Caki2 (cell line): ENCODE measurements at places on chromosomes 4 and X.
A peak's percentile ranks its signal among the peaks of the same experiment; 100 is the strongest.

GRCh38 chr4:84967243-84967690 lies 777 bp upstream of the WDFY3 start:
- no peak for DNase-seq

- DNase-seq, result no peak
Observed at GRCh38 chr4:94395562-94395961, 52.9 kb upstream of the HPGDS start.

DNA sequence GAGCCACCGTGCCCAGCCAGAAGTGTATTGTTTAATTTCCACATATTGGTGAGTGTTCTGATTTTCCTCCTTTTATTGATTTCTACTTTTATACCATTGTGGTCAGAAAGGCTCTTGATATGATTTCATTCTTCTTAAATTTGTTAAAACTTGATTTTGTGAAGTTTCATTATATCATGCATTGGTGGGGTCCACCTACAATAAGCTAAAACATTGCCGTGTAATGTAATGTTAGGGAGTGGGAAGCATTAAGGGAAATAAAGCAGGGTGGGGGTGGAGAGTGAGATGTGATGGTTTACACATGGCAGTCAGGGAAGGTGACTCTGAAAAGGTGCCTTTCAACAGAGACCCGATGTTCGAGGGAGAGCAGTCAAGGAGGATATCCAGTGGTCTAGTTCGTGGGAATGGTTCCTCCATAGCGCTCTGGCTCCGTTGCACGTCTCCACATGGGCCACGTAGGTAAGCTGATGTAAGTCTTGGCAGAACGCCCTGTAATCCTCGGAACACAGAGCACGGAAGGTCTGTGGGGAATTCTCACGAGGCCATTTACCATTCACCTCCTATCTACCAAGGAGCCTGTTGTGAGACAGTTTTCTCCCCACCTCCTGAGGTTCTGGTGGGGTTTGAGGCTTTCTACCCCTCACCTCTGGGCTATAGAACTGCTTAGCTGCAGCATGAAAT lies 7.7 kb upstream of the WDR13 start:
- DNase-seq, result no peak

DNA sequence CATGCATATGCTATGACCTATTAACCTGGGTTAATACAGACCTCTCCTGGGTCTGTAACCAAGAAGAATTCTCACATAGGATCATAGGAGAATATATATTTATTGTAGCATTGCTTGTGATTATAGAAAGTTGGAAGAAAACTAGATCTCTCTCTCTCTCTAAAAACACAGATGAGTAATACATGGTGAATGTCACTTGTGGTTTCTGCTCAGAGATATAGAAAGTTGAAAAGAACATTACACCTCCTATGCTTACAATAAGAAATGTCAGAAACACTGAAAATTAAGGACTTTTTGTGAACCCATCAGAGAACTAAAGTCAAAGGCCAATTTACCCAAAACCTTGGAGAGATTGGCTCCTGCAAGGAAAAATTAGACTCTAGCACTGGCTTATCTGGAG lies 1389.5 kb downstream of the FAM133A start:
- no peak for DNase-seq

- DNase-seq, result no peak
Observed at GRCh38 chr4:53804719-53805118, 213.4 kb upstream of the LNX1 start.

GRCh38 chrX:20362268-20363267 lies 95.9 kb upstream of the RPS6KA3 start:
- peak; percentile 76 for DNase-seq

DNA sequence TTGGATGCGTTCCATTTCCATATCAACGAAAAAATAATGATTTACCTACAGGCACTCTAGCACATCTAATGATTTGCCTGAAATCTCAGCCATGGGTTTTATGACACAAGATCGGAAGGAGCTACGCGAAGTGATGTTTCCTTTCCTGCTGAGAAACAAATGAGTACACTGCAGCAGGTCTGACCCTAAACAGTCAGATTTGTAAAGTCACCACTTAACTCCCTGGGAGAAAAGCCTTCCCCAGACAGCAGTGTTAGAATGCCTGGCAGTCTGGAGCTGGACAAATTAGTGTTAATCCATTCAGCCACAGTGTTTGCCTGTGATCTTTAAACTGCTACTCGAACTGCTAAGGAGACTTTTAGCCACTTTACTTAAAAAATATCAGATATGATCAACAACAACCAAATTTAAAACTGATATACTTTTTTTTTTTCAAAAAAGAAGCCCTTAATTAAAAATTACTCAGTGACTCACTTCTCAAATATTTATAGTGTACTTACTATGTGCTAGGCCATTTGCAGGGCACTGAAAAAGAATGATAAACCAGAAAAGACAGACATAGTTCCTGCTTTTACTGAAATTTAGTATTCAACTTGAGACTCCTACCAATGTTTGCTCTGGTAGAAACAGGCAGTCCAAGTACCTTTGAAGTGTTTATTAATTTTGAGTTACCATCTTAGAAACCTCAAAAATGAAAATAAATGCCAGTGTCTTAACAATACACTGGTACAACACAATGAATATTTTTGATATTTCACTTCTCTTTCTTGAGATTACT lies 104.5 kb downstream of the SHISA3 start:
- DNase-seq, result peak; percentile 10

- DNase-seq, result no peak
Observed at GRCh38 chr4:5144384-5144783, 93.1 kb downstream of the STK32B start.

DNA sequence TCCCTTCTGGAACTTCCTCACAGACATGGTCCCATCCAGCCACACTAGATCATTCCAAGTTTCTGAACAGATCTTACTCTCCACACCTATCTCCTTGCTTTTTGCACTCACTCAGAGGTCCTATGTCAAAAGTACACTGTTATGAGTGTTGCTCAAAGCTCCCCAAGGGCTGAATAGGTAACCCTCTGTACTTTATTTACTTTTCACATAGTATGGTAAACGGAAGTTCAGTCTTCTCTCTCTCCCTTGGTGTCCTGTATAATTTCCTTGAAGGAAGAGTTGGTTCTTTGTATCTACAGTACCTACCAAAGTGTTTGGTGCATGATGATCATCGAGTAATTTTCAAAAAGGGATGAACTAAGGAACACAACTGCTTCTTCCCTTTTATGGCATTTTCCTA lies 74.4 kb downstream of the ARHGEF38 start:
- DNase-seq, result no peak

DNA sequence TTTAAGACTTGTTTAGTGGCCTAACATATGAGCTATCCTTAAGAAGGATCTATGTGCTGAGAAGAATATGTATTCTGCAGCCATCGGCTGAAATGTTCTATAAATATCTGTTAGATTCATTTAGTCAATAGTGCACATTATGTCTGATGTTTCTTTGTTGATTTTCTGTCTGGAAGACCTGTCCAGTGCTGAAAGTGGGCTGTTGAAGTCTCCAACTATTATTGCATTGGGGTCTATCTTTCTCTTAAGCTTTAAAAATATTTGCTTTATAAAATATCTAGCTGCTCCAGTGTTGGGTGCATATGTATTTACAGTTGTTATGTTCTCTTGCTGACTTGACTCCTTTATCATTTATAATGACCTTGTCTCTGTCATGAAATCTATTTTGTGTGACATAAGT lies 9.4 kb upstream of the BLTP1 start:
- no peak for DNase-seq

- no peak for DNase-seq
Observed at GRCh38 chr4:26830033-26830432, 30.6 kb upstream of the STIM2 start.

DNA sequence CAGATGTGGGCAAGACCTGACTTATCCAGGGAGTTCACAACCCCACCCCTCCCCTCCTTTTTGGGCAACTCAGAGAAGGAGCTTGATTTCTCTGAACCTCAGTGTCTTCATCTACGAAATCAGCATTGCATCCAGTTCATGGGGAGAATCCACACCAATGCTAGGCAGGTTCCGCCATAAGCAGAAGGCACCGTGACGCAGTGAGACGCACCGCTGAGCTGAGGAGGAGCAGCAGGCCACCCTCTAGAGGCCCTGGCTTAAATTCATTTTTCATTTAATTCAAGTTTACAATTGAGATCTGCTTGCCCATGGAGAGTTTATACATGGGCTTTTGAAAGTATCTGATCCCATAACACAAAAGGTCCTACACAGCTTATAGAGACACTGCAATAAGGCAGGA lies 55.7 kb downstream of the CPZ start:
- DNase-seq, result no peak

GRCh38 chr4:123977641-123978081 lies 581.1 kb downstream of the SPRY1 start:
- no peak for DNase-seq

DNA sequence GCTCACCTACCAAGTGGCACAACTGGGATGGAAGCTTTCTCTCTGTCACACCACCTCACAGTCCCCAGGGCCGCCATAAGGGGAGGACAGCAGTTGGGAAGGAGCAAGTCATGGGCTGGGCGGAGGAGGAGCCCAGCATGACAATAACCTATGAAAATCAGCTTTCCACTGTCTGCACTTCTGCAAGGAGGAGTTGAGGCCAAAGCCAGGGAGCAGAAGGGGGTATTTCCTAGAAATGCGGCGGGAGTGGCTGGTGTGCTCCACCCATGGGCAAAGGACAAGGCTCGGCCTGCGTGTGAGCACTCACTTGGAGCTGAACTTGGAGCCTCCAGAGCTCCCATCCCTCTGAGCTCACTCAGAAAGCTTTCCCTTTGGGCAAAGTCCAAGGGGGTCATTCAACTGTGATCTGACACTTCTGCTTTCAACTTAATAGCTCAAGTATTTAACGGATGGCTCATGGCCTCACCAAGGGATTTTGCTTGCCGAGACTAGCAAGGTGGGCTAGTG lies 18.5 kb downstream of the APLN start:
- DNase-seq, result no peak

- no peak for DNase-seq
Observed at GRCh38 chr4:81565142-81565870, 93.6 kb upstream of the RASGEF1B start.

GRCh38 chrX:137067147-137067546 lies 33.4 kb upstream of the GPR101 start:
- no peak for DNase-seq

GRCh38 chr4:158197194-158197776 lies 13.0 kb upstream of the TMEM144 start:
- DNase-seq, result no peak

DNA sequence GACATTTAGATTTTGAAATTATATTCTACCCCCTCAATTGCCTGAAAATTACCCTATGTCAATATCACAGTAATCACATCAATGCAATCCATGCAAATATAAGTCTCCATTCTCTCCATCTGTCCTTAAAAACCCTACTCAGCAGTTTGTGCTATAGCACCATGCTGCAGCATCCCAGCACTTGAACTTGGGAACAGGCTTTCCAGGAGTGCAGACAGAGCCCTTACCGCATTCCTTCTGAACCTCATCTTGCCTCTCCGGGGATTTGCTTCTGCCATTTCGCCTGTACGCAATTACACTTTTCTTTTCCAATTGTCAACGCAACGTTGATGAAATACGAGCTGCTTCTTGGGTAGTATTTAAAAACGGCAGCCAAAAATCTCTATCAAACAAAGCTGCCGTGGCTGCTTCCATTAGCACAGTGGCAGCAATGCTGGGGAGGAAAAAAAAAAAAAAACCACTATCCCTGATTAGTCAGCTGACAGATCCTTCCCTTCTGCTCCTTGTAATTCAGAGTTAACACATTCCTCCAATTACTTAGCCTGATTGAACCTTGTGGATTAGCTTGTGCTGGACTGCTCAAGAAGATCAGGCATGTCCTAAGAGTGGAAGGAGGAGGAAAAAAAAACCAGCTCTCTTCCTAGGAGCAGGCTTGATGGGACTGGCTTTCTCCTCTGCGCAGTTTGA lies 65.6 kb downstream of the MCF2 start:
- DNase-seq, result no peak

GRCh38 chr4:160110891-160111290 lies 1008.0 kb downstream of the RAPGEF2 start:
- DNase-seq, result no peak

GRCh38 chr4:184861047-184861446 lies 35.3 kb upstream of the ACSL1 start:
- no peak for DNase-seq

GRCh38 chr4:184347251-184348239 lies 126.8 kb downstream of the IRF2 start:
- DNase-seq, result peak; percentile 26

DNA sequence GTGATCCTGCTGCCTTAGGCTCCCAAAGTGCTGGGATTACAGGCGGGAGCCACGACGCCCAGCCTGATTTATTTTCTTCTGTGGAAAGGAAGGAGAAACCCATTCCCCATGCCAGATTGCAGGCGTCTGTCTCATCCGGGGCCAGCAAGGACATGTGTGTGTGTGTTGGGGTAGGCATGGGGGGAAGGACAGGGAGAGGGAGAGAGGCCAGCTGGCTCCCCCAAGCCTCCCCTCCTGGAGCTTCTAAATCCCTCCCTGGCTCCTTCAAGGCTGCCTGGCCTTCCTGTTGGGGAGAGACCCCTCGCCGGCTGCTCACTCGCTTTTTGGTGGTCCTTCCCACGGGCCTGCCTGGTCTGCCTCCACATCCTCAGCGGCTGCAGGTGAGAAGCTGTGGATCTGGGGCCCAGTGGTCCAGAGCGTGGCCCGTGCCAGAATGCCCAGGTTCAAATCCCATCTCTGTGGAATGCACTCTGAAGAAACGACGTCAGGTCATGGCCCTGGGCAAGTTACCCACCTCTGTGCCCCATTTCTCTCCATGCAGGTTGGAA lies 1.3 kb upstream of the PLXNB3 start:
- no peak for DNase-seq

GRCh38 chr4:185298728-185299430 lies 89.5 kb downstream of the SNX25 start:
- no peak for DNase-seq

GRCh38 chr4:176193938-176194337 lies 1.4 kb downstream of the SPATA4 start:
- DNase-seq, result no peak

DNA sequence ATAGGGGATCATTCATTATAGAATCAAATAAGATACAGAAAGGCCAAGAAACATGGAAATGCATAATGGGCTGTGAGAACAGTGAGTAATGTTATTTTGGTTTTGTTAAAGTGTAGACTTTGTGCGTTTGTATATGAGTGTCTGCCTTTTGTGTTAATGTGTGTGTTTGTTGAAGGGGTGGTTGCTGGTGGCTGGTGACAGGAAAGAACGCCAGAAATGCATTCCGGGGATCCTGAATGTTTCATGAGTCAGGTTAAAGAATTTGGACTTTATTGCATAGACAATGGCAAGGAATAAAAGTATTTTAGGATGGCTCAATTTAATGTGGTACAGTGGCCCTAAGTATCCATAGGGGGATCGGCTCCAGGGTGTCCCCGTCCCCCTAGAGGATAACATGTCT lies 1228.9 kb downstream of the PCDH7 start:
- no peak for DNase-seq

GRCh38 chr4:107837317-107837716 lies 12.6 kb downstream of the SGMS2 start:
- DNase-seq, result no peak

- no peak for DNase-seq
Observed at GRCh38 chrX:31652650-31653049, 580.8 kb upstream of the FTHL17 start.
